ENCODE measurements at places on chromosomes 7 and 10.

GRCh38 chr7:155003092-155003375 lies at the start of gene PAXIP1:
TSS of gene PAXIP1 (minus strand) at chr7:155003124. CDS start at chr7:155002929, 195 bp downstream.
- no peak for DNase-seq

DNA sequence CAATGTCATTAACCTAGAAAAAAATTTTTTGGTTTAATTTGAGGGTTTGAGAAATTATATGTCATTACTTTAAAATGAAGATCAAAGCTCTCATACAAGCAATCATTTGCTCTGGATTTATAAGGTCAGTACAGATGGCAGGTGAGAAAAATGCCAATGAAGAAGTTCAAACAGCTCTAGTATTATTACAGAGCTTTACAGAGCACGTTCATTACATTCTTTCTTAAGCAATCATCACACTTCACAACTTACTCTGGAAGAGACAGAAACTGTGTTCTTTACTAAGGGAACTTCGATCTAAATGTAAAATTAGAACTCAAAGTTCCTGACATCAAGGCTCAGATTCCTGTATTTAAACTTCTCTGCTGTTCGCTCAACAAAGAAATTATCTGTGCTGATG lies 153.4 kb downstream of the ATE1 start:
- DNase-seq, result no peak

DNA sequence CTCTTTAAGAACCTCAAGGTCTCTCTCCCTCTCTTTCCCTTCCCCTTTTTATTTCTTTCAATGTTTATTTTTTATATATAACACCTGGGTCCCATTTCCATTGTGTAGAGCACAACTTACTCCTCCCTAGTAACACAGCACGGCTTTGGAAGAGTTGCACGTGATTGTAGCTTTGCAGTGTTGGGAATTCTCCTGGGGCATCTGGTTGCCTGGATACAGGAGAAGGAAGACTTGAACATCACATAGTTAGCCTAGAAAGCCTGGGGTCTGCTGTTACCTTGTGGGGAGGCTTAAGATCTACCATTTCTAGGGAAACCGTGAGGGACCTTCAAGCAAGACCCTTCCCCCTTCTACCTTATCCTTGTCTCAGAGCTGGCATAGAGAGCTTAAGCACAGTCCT lies 41.1 kb upstream of the NFKB2 start:
- DNase-seq, result no peak

DNA sequence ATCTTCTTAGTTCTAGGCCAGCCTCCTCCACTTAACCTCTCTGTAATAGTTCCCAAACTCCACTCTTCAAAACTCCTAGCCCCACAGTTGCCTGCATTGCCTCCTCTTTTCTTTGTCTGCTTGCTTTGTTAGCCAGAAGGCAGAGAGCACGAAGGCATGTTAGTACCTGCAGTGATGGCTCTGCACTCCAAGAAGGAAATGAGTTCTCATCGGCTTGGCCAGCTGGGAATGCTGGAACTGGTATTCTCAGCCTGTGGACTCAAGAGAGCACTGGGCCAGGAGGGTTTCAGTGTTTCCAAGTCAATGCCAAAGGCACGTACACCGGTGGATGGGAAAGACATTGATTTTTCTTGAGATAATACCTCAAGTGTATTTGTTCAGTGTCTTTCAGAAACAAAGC lies 66.3 kb upstream of the HABP2 start:
- DNase-seq, result no peak

DNA sequence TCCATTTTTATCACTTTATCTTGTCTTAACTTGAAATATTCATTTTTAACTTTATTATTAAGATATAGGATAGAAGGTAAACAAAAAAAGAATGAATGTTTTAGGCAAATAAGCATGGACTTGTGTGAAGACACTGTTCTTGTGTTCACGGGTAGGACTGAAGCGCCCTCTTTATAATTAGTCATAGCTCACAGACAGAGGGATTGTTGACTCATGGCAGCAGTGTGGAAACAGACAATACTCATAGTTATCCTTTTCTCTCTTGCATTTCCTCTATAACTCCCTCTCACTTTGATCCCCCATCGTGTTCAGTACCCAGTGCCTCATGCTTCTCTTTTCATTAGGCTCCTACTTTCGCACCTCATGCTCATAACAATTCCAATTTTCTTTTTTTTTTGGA lies 731.8 kb downstream of the PHTF2 start:
- DNase-seq, result no peak
